Activated CD4-positive, alpha-beta T cell treated with anti-CD3 and anti-CD28 coated beads for 36 hours (primary cell): ENCODE measurements at places on chromosomes 6 and 20. TPM values are rescaled to one million over a fixed set of nuclear protein-coding genes. Genes with fewer than 3 reads are reported as not detected.

DNA sequence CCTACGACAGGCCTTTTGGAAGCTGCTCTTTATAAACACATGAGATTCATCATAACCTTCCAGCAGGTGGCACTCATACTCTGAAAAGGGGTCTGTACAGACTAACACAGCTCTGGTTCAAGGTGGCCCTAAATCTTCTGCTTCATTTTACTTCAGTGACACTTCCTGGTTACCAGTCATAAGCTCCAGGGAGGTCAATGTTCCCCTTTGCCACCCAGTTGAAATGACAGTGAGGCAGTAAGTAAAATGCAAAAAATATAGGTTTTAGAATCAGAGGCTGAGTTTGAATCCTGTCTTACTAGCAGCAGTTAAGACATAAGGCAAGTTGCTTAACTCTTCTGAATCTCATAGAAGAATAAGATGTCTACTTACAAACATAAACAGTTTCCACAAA is 132.8 kb downstream of the CDK19 start:
- DNase-seq: peak; percentile 73

DNA sequence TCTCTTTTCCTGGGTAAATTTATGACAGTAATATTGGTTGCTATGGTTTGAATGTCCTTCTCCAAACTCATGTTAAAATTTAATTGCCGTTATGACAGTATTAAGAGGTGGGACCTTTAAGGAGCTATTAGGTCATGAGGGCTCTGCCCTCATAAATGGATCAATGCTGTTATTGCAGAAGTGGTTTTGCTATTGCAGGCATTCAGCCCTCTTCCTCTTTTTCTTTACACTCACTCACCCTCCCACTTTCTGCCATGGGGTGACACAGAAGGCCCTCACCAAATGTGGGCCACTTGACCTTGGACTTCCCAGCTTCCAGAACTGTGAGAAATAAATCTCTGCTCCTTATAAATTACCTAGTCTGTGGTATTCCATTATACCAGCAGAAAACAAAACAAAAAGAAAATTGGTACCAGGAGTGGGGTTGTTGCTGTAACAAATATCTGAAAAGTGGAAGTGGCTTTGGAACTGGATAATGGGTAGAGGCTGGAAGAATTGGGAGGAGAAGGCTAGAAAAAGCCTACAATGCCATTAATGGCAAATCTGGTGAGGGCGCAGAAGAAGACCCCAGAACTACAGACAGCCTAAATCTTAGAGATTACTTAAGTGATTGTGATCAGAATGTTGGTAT is 24.8 kb upstream of the IGF2R start:
- no peak for DNase-seq

The MACROD2 gene
- total RNA-seq: not detected

The CALHM6 gene
- total RNA-seq: 7.1 TPM

The KIF6 gene
- total RNA-seq: 0.49 TPM
